ENCODE measurements at places on chromosomes 2 and 18. TPM values are rescaled to one million over a fixed set of nuclear protein-coding genes. Genes with fewer than 3 reads are reported as not detected.

The FOSL2 gene
- 31.4 TPM for total RNA-seq

- H3K4me1 ChIP-seq = peaks cover 6% of the 10 kb centered on the region
- H3K36me3 ChIP-seq = no peaks in the 10 kb centered on the region
- peak; percentile 81 for DNase-seq
- H3K4me3 ChIP-seq = no peak overlapping the region
Measured at GRCh38 chr2:106030287-106031268, 163.5 kb downstream of the UXS1 start.

The TNFRSF11A gene
- under 0.01 TPM for total RNA-seq

- no peaks in the 10 kb centered on the region for H3K4me1 ChIP-seq
- H3K27me3 ChIP-seq = peaks cover 7% of the 10 kb centered on the region
- no peaks in the 10 kb centered on the region for H3K36me3 ChIP-seq
- no peak for DNase-seq
- no peak overlapping the region for H3K4me3 ChIP-seq
- no peak overlapping the region for H3K27ac ChIP-seq
Measured at GRCh38 chr2:70696142-70696541, 71.9 kb downstream of the ADD2 start.

DNA sequence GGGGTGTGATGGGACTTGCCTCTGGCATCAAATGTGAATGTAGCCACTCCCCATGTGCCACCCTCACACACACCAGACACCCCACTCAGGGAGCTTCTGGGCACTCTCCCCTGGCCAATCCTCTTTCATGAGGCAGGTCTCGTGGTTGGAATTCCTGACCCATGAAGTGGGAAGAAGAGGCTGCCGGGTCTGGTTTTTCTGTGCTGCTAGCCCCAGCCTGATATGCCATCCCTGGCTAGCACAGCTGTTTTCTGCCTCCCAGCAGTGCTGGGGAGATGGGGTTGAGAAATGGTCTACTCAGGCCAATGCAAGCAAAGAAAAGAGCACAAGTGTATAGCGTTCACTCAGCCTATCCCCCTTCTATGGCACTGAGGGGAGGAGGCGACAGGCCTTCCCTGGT lies 1.2 kb upstream of the C2orf72 start:
- no peak overlapping the region for H3K27ac ChIP-seq
- no peaks in the 10 kb centered on the region for H3K36me3 ChIP-seq
- H3K27me3 ChIP-seq = peaks cover 73% of the 10 kb centered on the region
- no peak overlapping the region for H3K4me3 ChIP-seq
- no peaks in the 10 kb centered on the region for H3K4me1 ChIP-seq
- DNase-seq = no peak
